Left hindlimb (tissue), 1 donor: ENCODE measurements at places on chromosomes 2 and 18.

DNA sequence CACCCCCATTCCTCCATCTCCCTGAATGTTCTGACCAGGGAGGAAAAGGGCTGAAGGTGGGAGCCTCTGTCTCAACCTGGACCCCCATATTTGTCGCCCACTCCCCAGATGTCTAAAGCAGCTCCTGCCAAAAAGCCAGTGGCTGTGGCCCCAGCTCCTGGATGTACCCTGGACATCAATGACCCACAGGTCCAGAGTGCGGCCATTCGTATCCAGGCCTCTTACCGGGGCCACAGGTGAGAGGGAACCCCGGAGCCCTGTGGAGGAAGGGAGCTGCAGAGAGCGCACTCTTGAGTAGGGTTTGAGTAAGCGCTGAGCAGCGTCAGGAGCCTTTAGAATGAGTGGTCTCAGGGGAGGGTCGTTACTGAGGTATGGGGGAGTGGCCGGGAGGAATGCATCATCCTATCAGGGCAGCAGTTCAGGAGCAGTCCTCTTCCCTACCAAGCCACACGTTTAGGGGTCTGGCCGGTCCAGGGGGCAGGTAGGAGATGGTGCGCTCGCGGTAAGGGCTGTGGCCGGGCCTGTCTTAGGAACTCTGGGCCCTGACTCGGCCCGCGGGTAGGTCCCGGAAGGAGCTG is 2.4 kb upstream of the GMPPA start:
- no peak for DNase-seq

GRCh38 chr2:117963446-117963845 is 50.4 kb downstream of the CCDC93 start:
- no peak for DNase-seq

- no peak for DNase-seq
Measured at GRCh38 chr2:1891971-1892486, 147.7 kb upstream of the PXDN start.

- no peak for DNase-seq
Measured at GRCh38 chr2:17662723-17663122, 90.9 kb downstream of the SMC6 start.

- DNase-seq = no peak
Measured at GRCh38 chr2:30439879-30440278, 7.2 kb upstream of the LCLAT1 start.

DNA sequence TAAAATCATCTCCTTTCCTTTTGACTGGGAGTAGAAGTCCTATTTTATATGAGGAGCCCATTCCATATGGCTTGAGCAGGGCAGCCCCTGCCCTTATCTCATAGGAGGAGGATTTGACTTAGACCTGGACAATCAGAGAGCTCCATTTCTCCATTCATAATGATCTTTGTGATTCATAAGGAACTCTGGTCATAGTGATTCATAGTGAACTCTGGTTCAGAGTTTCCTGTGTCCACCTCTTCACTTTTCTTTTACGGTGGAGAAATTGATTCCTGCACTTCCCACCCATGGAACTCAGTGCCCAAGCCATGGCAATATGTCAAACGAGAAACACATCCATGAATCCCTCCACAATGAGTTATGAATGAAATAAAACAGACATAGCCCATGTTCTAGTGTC is 12.8 kb upstream of the MYO3B start:
- DNase-seq = no peak
